ENCODE measurements at places on chromosomes 7 and 10. TPM values are rescaled to one million over a fixed set of nuclear protein-coding genes. Genes with fewer than 3 reads are reported as not detected.

The ZNF853 gene
- total RNA-seq, result not detected

The GPR85 gene
- total RNA-seq, result 2.8 TPM

The FRMPD2 gene
- not detected for total RNA-seq

The FBXO24 gene
- total RNA-seq, result 0.19 TPM

The UNCX gene
- total RNA-seq, result not detected

The ASB10 gene
- not detected for total RNA-seq

The CAV1 gene
- total RNA-seq, result 997 TPM

The CALHM3 gene
- 0.18 TPM for total RNA-seq

The ERVW-1 gene
- total RNA-seq, result not detected

The PTF1A gene
- total RNA-seq, result not detected

The FANK1 gene
- total RNA-seq, result 1.1 TPM

The LAMB4 gene
- total RNA-seq, result not detected

The CHN2 gene
- total RNA-seq, result not detected

The ELAPOR2 gene
- total RNA-seq, result 0.31 TPM

GRCh38 chr10:128147064-128147463, 20.8 kb upstream of the MKI67 start:
- no peaks in the 10 kb centered on the region for H3K36me3 ChIP-seq
- no peak for DNase-seq
- peaks cover 10% of the 10 kb centered on the region for H3K4me1 ChIP-seq
- H3K27ac ChIP-seq, result no peak overlapping the region
- peaks cover 12% of the 10 kb centered on the region for H3K27me3 ChIP-seq

- H3K27ac ChIP-seq, result no peak overlapping the region
- H3K4me3 ChIP-seq, result no peak overlapping the region
- DNase-seq, result no peak
- peaks cover 10% of the 10 kb centered on the region for H3K4me1 ChIP-seq
- H3K27me3 ChIP-seq, result peaks cover 16% of the 10 kb centered on the region
These were observed 112.5 kb upstream of the PRSS1 start for GRCh38 chr7:142636751-142637150.

- H3K27me3 ChIP-seq, result peaks cover 74% of the 10 kb centered on the region
- peak overlapping the region; percentile 99 for H3K27ac ChIP-seq
- peaks cover 65% of the 10 kb centered on the region for H3K36me3 ChIP-seq
- peak; percentile 93 for DNase-seq
- H3K4me1 ChIP-seq, result peaks cover 65% of the 10 kb centered on the region
These were observed 2.3 kb downstream of the KLF6 start for GRCh38 chr10:3782451-3783315.

- no peaks in the 10 kb centered on the region for H3K36me3 ChIP-seq
- no peaks in the 10 kb centered on the region for H3K4me1 ChIP-seq
- no peak overlapping the region for H3K4me3 ChIP-seq
These were observed 743 bp downstream of the ADAP1 start for GRCh38 chr7:953547-954327.

- peak; percentile 10 for DNase-seq
- H3K4me1 ChIP-seq, result peaks cover 17% of the 10 kb centered on the region
- peaks cover 20% of the 10 kb centered on the region for H3K36me3 ChIP-seq
- H3K4me3 ChIP-seq, result peak overlapping the region; percentile 90
These were observed 631 bp upstream of the PRKRIP1 start for GRCh38 chr7:102395592-102395872.

DNA sequence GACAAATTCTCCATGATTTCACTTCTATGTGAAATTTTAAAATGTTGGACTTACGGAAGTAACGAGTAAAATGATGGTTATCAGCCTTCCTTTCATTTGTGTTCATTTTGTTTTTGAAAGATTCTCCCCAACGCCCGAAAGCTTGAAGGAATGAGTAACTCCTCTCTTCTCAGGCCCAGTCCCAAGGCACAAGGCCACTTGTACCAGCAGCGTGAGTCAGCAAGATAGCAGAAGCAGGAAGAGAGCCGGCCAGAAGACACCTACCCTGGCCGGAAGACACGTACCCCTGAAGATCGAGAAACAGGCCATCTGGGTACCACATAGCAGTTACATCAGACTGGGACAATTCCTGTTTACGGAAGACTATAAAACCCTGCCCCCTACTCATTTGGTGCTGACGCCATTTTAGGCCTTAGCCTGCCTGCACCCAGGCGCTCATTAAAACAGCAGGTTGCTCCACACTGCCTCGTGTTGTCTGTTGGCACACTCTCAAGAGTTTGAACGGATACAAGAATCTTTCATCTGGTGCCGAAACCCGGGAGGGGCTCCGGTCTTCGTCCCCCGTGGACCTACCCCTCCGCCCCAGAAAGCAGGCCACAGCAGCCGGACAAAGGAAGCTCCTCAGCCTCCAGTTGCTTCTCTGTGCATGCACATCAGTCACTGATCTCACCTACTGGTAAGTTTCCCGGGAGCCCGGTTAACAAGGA, 60.4 kb downstream of the LRRC17 start:
- no peaks in the 10 kb centered on the region for H3K27me3 ChIP-seq
- peak overlapping the region; percentile 5 for H3K27ac ChIP-seq
- DNase-seq, result no peak
- H3K4me1 ChIP-seq, result peaks cover 19% of the 10 kb centered on the region
- H3K4me3 ChIP-seq, result no peak overlapping the region
- H3K36me3 ChIP-seq, result peaks cover 5% of the 10 kb centered on the region

- no peak overlapping the region for H3K27ac ChIP-seq
- no peak for DNase-seq
- no peak overlapping the region for H3K4me3 ChIP-seq
- no peaks in the 10 kb centered on the region for H3K27me3 ChIP-seq
These were observed 56.1 kb downstream of the DGKB start for GRCh38 chr7:14846405-14846804.

DNA sequence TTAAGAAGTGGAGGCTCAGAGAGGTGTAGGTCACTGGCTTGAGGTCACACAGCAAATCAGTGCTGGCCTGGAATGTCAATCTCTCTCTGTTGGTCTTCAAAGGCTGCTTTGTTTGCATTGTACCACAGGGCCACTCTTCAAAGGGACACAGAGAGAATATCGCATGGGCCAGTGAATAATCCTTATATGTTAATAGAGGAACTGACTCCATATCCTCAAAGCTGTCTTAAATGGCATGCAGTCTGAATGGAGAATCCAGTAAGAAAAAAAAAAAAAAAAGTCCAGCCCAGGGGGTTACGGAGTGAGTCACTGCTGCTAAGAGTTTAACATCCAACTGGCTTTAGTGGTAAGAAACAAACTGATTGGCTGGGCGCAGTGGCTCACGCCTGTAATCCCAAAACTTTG, 54.1 kb downstream of the NRAP start:
- H3K4me3 ChIP-seq, result no peak overlapping the region
- peaks cover 28% of the 10 kb centered on the region for H3K27me3 ChIP-seq
- H3K4me1 ChIP-seq, result no peaks in the 10 kb centered on the region
- no peak overlapping the region for H3K27ac ChIP-seq

DNA sequence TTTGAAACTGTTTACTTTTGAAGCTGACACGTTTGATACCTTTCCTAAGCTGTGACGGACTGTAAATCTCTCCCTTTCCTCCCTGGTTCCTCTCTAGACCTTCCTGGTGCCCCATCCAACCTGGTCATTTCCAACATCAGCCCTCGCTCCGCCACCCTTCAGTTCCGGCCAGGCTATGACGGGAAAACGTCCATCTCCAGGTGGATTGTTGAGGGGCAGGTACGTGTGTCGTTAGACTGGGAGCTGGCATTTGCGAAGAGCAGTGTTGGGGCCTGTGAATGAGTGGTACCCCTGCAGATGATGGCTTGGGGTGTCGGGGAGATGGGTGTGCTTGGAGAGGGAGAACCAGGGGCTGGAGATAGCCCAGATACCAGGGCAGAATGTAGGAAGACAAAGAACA, 602.7 kb upstream of the FOXK1 start:
- H3K4me1 ChIP-seq, result no peaks in the 10 kb centered on the region
- H3K4me3 ChIP-seq, result no peak overlapping the region
- H3K36me3 ChIP-seq, result no peaks in the 10 kb centered on the region
- H3K27ac ChIP-seq, result no peak overlapping the region
- no peaks in the 10 kb centered on the region for H3K27me3 ChIP-seq
- no peak for DNase-seq

DNA sequence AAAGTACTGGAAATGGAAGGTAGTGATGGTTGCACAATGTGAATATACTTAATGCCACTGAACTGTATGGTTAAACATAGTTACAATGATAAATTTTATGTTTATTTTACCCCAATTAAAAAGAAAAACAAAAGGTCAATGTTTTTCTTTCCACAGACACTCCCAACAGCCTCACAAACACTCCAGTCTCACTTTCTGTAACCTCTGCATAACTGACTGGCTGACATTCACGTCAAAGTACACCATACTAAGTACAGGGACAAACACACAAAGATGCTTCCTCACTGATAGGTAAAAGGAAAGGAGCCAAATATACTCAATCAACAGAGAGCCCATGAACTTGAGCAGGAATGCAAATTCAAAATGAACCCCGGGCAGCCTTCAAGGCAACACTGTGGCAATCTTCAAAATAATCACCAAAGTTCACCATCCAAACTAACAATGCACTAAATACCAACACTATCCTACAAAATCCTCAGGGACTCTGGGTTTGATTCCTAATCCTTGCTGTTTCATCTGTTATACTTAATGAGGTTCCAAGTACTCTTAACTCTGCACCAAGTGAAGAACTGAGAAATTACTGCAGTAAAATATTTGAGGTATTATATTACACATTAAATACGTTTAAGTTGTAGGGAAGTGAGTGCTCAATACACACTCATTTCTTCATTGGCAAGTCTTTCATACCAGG, 90.8 kb downstream of the ARMH3 start:
- peaks cover 67% of the 10 kb centered on the region for H3K4me1 ChIP-seq
- DNase-seq, result no peak
- H3K27me3 ChIP-seq, result no peaks in the 10 kb centered on the region
- peaks cover 6% of the 10 kb centered on the region for H3K36me3 ChIP-seq
- H3K27ac ChIP-seq, result peak overlapping the region; percentile 25
- H3K4me3 ChIP-seq, result no peak overlapping the region

DNA sequence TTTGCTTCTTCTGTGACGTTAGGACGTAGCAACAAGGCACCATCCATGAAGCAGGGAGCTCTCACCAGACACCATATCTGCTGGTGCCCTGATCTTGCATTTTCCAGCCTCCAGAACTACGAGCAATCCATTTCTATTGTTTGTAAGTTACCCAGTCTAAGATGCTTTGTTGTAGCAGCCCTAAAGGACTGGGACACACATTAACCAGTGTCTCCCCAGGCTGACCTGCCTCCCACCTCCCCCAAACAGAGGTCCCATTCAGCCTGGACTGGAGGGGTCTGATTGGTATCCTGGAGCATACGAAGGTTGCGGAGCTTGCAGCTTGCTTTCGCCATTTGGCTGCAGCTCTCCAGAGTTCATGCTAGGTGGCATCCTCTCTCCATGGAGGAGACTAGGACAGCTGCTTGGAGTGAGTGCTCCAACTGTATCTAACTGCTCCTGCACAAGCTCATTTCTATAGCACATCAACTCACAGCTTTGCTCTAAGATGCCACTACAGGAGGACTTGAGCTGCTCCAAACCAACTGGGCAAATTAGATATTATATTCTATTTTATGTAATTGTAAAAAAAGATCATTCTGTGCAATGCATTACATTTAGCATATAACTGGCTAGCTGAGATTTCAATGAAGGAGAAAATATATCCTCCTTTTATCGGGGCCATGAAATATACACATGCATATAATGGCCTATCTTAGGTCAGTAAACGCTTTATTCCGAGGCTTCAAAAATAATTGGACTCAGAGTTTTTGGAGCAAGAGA, 8.0 kb upstream of the GRK5 start:
- no peak overlapping the region for H3K27ac ChIP-seq
- H3K4me1 ChIP-seq, result peaks cover 36% of the 10 kb centered on the region
- H3K4me3 ChIP-seq, result peak overlapping the region; percentile 68
- peak; percentile 79 for DNase-seq

- H3K4me3 ChIP-seq, result no peak overlapping the region
- peaks cover 23% of the 10 kb centered on the region for H3K36me3 ChIP-seq
- peak overlapping the region; percentile 77 for H3K27ac ChIP-seq
- peaks cover 79% of the 10 kb centered on the region for H3K4me1 ChIP-seq
- peaks cover 5% of the 10 kb centered on the region for H3K27me3 ChIP-seq
These were observed 103.6 kb downstream of the ARHGAP22 start for GRCh38 chr10:48501226-48501625.

DNA sequence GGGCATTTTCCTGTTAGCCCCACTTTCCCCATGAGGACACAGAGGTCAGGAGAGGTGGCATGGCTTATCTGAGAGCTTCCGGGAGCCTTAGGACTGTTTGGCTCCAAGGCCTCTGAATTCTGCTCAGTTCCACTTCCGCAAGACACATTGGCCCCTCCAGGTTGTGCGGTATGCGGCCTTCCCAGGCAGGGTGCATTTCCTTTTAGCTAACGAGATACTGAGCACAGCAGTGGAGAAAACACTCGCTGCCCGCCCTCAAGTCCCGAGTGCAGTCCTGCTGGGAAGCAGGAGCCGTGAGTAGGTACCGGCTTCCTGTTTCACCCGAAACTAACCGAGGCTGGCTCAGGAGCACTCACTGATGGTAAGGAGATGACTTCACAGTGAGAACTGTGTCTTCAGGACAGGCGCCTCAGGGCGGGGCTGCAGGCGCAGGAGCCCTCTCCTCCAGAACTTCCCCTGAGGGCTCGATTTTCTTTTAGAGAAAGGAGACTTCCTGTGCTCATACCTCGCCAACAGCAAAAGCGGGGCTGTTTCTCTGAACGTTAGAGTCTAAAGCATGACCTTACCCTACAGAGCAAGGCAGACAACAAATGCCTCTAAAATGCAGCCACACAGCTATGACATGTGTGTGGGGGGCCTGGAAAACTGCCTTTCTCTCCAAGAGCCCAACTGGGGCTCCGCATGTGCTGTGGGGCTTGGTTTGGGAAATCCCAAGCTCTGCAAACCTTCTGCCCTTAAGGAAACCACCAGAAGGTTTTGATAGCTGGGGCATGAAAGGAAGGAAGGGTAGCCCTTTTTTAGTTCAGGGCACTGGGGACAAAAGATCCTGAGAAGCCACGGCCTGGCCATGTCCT, 25.9 kb downstream of the RGS10 start:
- H3K4me1 ChIP-seq, result peaks cover 52% of the 10 kb centered on the region
- no peak overlapping the region for H3K4me3 ChIP-seq
- DNase-seq, result no peak
- H3K27me3 ChIP-seq, result peaks cover 2% of the 10 kb centered on the region
- peaks cover 12% of the 10 kb centered on the region for H3K36me3 ChIP-seq

GRCh38 chr10:79024720-79025198, 44.0 kb upstream of the ZMIZ1 start:
- H3K4me3 ChIP-seq, result no peak overlapping the region
- no peak overlapping the region for H3K27ac ChIP-seq
- H3K4me1 ChIP-seq, result no peaks in the 10 kb centered on the region
- no peak for DNase-seq
- no peaks in the 10 kb centered on the region for H3K36me3 ChIP-seq
